D341Med (cell line): ENCODE measurements at places on chromosomes 16 and 17.
A peak's percentile ranks its signal among the peaks of the same experiment; 100 is the strongest.

- DNase-seq: no peak
Measured at GRCh38 chr16:46895399-46896313, 11.5 kb downstream of the GPT2 start.

DNA sequence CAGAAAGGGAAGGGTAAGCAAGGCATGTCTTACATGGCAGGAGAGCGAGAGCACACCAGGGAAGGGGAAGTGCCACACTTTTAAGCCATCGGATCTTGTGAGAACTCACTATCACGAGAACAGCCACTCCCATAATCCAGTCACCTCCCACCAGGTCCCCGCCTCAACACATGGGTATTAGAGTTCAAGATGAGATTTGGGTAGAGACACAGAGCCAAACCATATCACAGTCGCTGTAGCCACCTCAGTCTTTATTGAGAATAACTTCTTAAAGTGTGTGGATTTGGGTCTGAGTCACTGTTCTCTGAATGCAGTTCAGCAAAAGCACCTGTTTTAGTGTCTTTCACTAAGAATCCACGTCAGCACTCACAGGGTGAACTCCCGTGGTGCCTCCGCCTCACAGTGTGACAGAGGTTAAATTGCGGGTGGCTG is 195.2 kb upstream of the CHMP6 start:
- no peak for DNase-seq

DNA sequence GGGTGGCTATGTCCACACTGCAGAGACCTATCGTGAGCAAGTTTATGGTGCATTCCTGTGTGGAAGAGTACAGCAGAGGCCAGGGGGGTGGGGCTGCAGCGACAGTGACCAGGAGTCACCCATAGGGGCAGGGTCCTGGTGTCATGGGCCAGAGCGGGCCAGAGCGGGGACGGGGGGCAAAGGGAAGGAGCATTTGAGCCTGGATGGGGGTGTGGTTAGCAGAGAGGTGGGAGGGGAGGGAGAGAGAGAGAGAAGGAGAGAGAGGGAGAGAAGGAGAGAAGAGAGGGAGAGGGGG is 17.8 kb downstream of the JPH3 start:
- DNase-seq: no peak

DNA sequence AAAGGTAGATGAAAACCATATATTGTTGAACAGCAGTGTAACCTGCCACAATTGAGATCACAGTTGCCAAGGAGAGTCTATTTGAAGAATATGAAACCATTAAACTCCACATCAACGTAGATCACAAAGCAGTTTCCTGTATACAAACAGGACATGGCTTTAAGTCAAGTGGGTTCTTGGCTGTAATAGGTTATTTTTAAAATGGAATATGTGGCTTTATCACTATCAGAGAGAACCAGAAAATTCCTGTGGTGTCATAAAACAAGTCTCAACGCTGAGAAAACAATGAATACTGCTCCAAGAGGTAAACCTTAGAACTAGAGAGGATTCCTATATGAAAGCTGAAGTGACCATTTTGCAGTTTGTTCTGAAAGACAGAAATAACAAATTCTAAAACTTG is 999.7 kb downstream of the CDH11 start:
- no peak for DNase-seq

DNA sequence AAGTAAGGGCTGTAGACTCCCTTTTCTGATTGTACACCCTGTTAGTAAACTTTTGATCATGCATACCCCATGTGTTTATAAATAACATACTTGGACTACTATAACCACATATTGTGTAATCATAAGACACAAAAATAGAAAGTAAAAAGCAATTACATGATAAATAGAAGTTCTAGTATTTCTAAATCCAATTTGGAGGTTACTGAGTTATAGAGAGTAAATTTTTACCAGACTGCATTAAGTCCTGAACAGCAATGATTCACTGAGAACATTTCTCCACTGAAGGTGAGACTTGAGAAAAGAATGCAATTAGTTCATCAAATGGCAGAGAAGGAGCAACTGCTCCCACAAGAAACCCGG is 7.7 kb upstream of the TBKBP1 start:
- no peak for DNase-seq

DNA sequence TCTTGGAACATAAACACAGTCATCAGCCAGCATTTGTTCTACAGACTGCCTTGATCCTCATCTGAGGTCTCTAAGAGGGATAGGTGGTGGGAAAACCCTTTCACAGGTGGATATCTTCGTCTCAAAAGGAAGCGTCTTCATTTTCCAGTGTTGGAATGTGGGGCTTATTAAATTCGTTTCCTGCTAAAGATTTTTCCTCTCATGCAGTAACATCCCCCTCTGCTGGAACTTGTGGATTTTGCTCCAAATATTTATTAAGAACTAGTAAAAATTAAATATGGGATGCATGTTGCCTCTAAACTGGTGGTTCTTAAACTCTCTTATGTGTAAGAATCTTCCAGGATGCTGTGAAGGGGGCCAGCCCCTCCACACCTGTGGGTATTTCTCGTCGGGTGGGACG is 20.1 kb upstream of the MLYCD start:
- peak; percentile 41 for DNase-seq

DNA sequence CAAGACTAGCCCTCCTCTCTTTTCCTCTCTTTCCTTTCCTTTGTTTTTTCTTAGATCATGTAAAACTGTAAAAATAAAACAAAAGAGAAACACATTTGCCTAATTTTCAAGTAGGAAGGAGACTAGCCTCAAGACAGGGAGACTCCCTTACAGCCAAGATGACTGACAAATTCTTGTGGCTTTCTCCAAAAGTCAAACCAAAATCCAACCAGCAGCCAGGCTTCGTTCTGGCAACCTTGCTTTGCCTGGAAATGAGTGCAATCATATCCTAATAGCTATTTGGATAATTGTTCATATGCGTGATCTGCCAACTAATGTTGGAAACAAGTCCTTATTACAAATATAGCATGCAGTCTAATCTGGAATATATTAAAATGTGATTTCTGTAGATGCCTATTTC is 868.9 kb upstream of the SOX9 start:
- DNase-seq: no peak

DNA sequence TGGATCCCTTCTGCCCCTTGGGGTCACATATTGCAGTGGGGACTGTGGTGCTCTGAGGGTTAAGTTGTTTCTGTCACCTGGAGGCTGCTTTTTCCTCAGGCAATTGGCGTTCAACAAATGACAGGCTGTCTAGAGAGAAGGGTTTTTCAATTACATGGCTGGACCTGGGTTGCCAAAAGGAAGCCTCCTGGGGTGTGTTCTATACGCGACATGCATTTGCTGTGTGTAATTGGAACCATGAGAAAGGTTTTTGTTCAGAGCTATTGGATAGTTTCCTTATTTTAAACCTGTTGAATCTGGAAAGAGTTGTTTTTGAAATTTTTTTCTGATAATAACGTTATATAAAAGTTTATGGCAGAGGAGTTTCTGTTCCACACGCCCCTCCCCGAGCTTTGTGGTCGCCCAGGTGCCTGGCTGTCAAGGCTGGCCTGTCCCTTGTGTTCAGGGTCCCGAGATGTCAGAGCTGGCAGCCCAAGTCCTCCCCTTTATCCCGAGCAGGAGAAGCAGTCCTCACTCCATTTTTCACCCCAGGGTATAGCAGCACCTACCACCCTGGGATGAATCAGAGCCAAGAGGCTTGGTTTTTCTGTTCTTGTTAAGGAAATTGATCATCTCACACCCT is 26.1 kb upstream of the ZNF750 start:
- DNase-seq: no peak

GRCh38 chr17:7717756-7718350 is 309 bp downstream of the DNAH2 start:
- DNase-seq: no peak

- DNase-seq: peak; percentile 73
Measured at GRCh38 chr16:66478733-66479511, 51.8 kb downstream of the BEAN1 start.

DNA sequence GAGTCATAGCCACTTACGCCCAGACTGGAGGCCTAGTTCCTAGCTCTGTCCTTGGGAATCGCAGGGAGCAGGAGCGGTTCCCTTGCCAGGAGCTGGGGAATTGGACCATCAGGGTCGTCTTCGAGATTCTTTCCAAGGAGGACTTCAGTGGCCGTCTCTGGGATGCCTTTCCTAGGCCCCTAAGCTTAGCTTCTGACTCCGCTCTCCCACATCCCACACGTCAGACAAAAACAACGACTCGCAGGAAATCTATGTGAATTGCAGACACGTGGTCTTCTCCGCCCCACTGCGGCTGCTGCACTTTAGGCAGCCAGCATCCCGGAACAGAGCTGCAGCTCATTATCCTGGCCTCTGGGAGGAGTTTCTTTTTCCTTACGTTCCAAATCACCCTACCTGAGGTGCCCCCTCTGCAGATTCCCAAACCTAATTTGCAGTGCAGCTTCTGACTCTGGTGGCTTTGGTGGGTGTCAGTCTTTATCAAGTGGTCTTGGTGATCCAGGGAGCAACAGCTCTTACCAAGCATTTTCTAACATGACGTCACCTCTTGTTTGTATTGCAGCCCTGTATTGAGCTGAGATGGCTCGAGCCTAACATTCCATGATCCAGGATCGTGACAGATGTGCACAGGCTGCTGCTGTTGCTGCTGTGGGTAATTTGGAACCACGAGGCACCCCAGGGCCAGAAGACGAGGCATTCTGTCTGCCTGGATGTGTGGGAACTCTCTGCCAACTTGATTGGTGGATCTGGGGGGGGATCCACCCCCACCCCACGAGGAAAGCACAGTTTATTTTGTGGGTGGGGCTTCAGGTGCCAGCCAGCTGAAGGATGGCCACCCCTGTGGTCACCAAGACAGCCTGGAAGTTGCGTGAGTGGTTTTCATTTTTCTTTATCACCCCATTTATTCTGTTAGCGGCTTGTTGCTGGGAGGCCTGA is 1.1 kb downstream of the KATNB1 start:
- DNase-seq: no peak

DNA sequence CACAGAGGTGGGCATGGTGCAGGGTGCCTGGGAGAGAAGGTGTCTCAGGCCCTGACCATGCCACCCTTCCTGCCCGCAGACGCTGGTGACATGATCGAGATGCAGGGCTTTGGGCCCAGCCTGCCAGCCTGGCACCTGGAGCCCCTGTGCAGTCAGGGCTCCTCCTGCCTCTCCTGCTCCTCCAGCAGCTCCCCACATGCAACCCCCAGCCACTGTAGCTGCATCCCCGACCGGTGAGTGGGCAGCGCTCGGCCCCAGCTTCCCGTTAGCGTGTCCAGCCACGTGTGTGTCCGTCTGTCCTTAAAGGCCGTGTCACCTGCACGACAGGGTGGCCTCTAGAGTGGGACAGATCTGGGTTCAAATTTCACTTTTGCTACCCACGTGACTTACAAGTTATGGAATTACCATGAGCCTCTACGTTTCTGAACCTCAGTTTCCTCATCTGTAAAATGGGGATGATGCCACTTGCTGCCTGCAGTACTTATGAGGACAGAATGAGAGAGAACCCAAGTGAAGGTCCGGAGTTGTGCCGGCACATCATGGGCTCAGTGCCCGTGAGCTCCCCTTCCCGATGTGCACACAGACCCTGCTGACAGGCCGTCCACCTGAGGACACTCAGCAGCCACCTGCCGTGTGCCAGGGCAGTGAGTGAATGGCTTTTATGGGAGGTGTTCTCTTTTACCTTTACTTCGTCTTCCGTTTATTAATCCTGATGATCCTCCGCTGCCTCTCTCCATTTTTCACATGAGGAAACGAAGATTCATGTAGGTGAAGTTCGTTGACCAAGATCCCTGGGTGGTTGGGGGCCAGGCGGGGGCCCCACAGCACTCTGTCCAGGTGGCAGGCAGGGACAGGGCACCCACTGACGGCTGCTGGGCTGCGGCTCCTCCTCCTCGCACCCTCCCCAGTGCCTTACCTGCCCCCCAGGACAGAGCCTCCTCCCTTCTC is 29.4 kb downstream of the MNT start:
- no peak for DNase-seq

DNA sequence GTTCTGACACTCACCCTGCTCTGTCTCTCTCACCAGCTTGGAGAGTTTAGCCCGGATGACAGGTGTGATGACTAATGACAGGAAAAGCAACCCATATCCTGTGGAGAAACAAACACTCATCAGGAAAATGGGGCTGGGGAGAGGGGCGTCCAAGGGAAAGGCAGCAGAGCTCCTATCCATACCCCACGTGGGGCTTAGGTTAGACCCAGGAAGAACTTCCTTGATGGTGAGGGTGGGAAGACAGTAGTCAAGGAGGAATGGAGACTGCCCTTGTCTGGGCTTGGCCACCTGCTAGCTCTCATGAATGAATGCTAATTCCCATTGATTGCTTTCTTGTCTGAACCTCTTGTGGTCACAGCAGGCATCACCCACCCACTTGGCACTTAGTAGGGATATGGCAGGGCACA is 3.8 kb downstream of the SLC46A1 start:
- no peak for DNase-seq

DNA sequence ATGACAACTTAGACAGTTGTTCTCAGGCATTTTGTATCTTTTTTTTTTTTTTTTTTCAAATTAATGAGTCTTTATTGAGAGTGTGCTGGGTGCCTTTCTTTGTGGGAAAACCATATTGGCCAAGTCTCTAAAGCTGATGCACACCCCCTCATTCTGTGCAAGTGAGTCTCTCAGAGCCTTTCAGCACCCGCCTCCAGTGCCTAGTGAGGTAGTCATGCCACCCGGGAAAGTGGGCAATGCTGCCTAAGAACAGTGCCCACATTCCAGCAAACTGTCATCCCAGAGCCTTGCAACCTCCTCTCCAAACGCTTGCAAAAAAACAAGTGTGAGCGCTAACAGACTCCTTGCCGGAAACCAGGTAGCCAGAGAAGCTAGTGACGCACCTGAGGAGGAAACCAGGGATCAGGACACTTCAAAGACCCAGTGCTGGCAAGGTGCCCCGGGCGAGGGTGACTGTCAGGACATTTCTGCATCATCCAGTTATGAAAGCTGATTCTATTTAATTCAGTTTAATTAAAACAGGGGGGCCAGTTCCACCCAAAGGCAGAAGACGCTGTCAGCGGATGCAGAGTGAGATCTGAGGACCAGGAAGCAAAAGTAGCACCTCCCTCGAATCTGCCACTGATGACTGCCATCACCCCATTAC is 34.9 kb downstream of the SMARCE1 start:
- DNase-seq: no peak
